ENCODE measurements at places on chromosomes 5 and 9. TPM values are rescaled to one million over a fixed set of nuclear protein-coding genes. Genes with fewer than 3 reads are reported as not detected.

The PCDHB3 gene
- 0.47 TPM for total RNA-seq

The CCL27 gene
- total RNA-seq = not detected

The CCNI2 gene
- 0.25 TPM for total RNA-seq

The PCDHB8 gene
- total RNA-seq = not detected

The PCDHGA7 gene
- total RNA-seq = 0.80 TPM

The CHSY3 gene
- 1.2 TPM for total RNA-seq

The ZBED3 gene
- 4.7 TPM for total RNA-seq

The SLIT3 gene
- under 0.01 TPM for total RNA-seq

The FST gene
- total RNA-seq = 13.3 TPM

The FOXD4L4 gene
- not detected for total RNA-seq

The SLC27A6 gene
- total RNA-seq = not detected

The GGTA1 gene
- total RNA-seq = 0.13 TPM

The KCNMB1 gene
- total RNA-seq = not detected

The ZNF354B gene
- 4.1 TPM for total RNA-seq

The PDZD2 gene
- 4.5 TPM for total RNA-seq

The AJM1 gene
- 1.5 TPM for total RNA-seq

The FIBCD1 gene
- not detected for total RNA-seq

The SLC6A18 gene
- not detected for total RNA-seq

The SKP2 gene
- total RNA-seq = 30.1 TPM

Data from mammary microvascular endothelial cell (primary cell).